ENCODE measurements at places on chromosomes 7 and 10.

- no peak for DNase-seq
Observed at GRCh38 chr7:47347816-47348385, 234.0 kb downstream of the TNS3 start.

GRCh38 chr7:78386520-78386919, 587.9 kb downstream of the PHTF2 start:
- no peak for DNase-seq

DNA sequence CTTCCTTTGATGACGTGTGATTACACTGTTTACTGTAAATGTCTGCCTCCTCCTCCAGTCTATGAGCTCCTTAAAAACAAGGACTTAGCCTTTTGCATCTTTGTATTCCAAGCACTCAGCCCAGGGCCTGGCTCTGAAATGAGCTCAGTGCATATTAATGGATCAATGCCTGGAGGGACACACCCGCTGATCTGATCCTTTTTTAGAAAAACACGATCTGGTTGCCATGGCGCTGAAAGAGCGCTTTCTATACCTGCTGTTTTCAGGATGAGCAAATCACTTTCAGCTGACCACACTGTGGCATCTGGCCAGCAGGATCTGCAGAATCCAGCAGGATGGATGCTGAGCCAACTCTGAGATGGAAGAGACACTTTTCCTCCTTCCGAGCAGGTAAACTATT, 37.8 kb upstream of the GARS1 start:
- no peak for DNase-seq

DNA sequence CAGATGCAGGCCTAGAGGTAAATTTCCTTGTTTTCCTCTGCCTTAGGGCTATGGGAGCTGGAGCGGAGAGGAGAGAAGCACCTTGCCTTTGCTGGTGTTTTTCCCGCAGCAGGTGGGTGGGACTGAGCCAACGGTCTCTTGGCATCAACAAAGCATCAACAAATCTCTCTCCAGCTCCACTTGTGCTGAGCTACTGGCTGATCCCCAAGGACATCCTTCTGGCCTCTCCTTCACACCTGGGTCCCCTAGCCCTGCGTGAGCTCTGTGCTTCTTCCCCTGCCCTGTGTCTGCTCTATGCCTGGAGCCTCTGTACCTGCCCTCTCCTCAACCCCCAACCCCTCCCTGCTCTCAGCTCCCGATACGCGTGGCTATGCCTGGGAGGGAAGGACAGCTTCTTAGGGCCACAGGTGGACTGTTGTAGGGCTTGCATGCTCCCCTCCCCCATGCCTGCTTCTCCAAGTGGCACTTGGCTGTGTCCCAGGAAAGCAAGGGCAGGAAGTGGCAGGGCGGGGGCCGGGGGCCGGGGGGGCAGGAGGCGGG, 3.2 kb upstream of the CLDN4 start:
- DNase-seq: no peak

GRCh38 chr10:124870854-124871425, 69.3 kb downstream of the ABRAXAS2 start:
- no peak for DNase-seq

- DNase-seq: no peak
Observed at GRCh38 chr7:111392294-111392693, 170.0 kb downstream of the IMMP2L start.

- peak; percentile 50 for DNase-seq
Observed at GRCh38 chr10:104127411-104127810, 5.4 kb downstream of the SFR1 start.

DNA sequence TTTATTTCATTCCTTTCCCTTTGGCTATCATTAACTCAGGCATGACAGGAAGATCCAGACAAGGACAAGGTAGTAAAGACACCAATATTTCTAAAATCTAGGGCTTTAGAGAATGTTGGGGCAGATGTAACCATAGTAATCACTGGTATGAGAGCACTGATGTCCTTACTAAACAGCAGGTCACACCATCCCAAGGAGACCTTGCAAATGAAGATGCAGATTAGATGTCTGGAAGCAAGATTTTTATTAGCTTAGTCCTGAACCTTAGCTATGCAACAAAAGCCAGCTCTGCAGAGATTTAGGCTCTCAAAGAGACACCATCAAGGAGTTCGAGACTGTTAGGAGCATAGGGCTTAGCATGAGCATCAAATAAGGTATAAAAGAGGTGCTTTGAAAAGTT, 23.6 kb upstream of the FRA10AC1 start:
- DNase-seq: no peak

DNA sequence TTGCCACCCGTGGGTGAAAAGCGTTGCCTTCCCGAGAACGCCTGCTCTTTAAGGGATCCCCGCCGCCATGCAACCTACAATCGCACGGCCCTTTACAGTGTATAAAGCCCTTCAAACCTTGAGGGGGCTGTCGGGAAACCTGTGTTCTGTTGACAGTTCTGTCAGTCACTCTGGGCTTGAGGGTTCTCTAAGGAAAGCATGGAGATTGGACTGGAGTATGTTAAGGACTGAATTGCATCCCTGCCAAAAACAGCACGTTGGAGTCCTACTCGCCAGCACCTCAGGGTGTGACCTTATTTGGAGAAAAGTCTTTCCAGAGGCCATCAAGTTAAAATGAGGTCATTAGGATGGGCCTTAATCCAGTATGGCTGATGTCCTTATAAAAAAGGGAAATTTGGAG, 70.6 kb downstream of the PFKFB3 start:
- DNase-seq: no peak

DNA sequence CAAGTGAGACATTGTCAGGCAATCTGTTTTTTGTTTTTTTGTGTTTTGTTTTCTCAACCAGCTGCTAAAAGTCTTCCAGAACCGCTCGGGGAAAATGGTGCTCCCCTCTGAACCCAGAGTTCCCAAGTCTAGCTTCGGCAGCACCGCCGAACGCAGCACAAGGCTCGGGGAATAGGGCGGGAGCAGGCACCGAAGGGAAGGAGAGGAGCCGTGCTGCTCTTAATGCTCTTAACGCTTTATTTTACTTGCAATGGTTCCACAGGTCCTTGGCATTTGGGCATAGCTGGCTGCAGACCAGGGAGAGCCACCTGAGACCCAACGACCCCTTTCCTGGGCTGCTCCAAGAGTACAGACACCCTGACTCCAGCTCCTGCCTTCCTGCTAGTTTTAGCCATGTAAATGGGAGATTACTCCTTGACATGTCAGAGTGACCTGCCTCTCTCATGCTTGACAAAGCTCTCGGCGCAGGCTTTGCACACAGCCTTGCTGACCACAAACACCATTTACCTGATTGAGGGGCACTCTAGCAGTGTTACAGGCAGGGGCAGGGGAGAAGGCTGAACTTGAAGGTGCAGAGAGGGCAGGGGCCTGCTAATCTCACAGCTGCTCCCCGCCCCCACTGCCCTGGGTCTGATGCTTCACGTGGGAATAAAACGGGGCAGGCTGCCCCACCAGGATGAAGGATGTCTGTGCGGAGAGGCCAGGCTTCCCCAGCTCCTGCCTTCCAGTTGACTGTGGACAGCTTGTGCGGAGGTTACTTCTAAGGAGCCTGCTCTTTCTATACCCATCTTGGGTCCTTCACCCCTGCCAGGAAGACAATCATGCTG, 58.6 kb upstream of the EFCAB10 start:
- no peak for DNase-seq

DNA sequence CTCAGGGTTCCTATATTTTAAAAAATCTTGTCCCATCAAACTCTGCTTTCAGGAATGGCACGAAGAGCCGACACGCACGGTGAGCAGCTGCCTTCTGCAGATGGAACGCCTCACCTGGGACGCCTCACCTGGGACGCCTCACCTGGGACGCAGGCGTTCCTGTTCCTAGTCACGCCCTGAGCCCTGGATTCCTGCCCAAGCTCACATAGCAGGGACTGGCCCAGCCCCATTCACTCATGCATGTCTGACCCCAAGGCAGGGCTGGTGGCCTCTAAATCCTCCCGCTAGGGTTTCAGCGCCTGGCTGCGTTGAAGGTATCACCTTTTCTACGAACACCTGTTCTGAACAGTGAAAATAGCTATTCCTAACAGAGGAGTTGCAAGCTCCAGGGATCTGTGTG, 49.8 kb downstream of the CARD11 start:
- DNase-seq: no peak

- DNase-seq: no peak
Observed at GRCh38 chr7:95996174-95996573, 223.8 kb downstream of the DYNC1I1 start.

GRCh38 chr10:12484941-12485805, 135.8 kb downstream of the CAMK1D start:
- peak; percentile 33 for DNase-seq

GRCh38 chr10:7123774-7124173, 287.1 kb downstream of the SFMBT2 start:
- no peak for DNase-seq

DNA sequence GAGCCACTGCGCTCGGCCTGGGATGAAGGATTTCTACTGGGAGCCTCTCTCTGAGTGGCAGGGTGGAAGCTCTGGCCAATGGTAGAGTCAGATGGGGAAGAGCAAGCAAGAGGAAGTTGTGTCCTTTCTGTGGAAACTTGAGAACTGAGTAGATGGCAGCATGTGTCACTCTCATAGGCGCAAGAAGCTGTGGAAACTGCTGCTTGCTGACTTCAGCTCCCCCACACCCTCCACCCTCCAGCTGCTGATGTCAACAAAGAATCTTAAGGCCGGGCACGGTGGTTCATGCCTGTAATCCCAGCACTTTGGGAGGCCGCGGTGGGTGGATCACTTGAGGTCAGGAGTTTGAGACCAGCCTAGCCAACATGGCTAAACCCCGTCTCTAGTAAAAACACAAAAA, 39.8 kb upstream of the SRGN start:
- no peak for DNase-seq

DNA sequence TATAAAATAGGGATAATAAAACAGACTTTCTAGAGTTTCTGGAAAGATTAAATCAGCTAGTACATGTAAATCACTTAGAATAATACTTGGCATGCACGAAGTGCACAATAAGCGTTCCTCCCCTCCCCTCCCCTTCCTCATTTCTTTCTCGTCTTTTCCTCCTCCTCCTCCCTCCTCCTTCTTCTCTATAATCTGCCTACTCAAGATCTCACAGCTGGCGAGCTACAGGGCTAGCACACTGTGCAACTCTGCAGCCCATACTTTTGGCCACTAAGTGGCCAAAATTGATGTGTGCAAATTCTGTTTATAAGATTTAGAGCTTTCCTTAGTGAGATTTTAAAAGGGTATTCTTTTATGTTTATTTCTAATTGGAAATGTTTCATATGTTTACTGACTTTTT, 565.3 kb downstream of the PHTF2 start:
- DNase-seq: no peak

DNA sequence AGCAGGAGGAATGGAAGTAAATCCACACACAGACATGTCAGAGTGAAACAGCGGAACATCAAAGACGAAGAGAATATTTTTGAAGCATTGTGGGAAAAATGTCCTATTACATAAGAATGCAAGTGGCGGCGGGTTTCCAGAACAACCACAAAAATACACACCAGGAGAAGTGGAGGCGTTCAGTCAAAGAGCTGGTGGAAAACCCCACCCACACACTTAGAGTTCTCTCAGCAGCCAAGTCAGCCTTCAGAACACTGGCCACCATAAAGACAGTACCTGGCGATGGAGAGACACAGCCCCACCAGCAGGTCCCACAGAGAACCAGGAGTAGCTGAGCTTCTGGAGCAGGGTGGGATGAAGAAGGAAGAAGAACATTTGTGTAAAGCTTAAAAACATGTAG, 23.7 kb downstream of the NKX6-2 start:
- no peak for DNase-seq

- no peak for DNase-seq
Observed at GRCh38 chr10:76523246-76523645, 1091.8 kb downstream of the LRMDA start.

- no peak for DNase-seq
Observed at GRCh38 chr7:31074120-31074383, 21.9 kb downstream of the ADCYAP1R1 start.

DNA sequence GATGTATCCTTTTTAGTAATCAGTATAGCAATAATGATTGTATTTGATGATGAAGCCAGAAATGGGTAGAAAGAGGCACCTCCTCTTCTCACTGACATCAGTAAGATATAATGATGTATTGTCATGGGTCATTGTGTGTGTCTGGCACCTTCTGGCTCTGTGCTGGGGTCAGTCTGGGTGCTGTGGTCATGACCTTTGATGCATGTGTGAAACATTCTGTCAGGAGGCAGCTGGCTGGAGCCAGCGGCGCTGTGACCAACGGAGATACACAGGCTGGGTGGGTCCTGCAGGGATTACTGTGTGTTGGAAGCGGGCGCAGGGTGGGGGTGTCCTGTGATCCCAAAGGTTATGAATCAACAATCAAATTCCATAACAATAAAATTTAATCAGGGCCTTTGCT, 35.2 kb downstream of the EEPD1 start:
- DNase-seq: no peak

- no peak for DNase-seq
Observed at GRCh38 chr7:149196705-149197171, 1.4 kb downstream of the ZNF282 start.

DNA sequence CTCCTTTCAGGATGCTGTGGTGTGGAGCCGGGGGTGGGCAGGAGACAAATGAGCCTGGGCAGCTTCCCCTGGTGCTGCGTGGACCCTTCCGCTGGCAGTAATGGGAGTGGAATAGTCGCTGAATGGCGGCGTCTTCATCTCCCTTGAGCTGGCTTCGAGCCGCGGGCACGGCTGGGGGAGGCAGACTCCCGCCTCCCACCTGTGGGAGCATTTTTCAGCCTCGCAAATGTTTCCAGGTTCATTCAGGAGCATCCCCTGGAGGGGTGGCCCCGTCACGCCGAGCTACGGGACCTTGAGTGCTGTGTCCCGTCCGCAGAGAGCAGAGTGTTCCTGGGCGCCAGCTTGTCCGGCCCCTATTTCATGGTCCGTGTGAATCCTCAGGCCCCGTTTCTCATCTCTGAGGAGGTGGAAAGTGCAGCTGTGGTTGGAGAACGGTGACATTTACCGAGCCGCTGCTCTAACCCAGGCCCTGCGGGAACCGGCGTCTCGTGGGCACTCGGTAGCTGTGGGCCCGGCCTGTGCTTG, 18.1 kb downstream of the FAM20C start:
- DNase-seq: no peak

DNA sequence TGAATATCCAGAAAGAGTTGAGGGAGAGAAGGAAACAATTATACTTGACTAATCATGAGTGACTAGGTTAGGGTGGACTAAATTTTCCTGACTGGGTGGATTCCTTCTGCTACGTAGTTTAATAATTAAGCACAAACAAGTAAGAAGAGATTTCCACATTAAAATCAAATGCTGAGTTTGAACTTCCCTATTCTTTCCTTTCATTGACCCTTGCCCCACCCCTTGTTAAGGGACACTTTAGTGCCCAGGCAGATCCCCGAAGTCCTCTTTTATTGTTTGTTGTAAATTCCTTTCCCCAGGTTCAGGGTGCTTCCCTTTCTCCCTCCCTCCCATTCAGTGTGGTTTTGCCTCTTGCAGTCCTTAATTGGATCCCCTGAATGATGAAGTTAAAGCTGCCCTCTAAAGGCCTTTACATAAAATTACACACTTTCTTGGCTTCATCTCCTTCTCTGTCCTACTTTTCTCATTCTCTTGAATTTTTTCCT, 8.8 kb upstream of the SPAM1 start:
- no peak for DNase-seq

Data from germinal center (tissue), 1 donor.